ENCODE measurements at places on chromosomes 2 and 18.

DNA sequence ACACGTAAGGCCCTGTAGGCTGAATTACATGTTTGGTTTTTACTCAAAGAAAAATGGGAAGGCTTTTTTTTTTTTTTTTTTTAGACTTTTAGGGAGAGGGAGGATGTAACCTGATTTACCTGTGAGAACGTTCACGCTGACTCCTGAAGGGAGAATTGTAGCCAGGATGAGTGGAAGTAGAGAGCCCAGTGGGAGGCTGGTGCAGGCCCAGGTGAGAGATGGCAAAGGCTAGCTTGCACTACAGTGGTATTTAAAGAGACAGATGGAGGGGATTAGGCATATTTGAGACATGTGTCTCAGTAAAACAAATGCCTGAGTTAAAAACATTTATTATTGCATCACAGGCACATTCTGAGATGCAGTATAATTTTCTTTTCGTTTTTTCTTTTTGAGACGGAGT is 107.9 kb downstream of the CCDC85A start:
- DNase-seq: no peak

- DNase-seq: no peak
Measured at GRCh38 chr2:48738806-48739205, 16.7 kb downstream of the LHCGR start.

GRCh38 chr2:84912984-84913383 is 7.5 kb downstream of the TMSB10 start:
- no peak for DNase-seq

DNA sequence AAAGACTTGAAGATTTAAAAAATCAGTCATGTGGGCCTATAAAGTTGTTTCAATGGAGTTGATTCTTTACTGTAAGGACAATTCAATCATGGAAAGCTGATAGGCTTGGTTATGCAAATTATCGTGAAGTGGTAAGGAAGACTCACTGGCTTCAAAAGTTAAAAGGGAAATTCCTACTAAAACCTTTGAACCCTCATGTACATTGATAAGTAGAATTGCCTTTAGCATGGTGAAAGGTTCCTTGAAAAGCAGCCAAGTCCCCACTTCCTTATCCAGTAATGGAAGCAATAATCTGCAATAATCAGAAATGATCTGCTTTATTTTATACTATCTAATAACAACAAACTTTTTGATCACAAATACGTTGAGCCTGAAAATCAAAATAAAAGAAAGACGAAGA is 14.4 kb upstream of the CCL20 start:
- no peak for DNase-seq

GRCh38 chr2:176826984-176827668 is 385.5 kb upstream of the HNRNPA3 start:
- no peak for DNase-seq

GRCh38 chr2:40642237-40642636 is 190.3 kb upstream of the SLC8A1 start:
- DNase-seq: no peak

DNA sequence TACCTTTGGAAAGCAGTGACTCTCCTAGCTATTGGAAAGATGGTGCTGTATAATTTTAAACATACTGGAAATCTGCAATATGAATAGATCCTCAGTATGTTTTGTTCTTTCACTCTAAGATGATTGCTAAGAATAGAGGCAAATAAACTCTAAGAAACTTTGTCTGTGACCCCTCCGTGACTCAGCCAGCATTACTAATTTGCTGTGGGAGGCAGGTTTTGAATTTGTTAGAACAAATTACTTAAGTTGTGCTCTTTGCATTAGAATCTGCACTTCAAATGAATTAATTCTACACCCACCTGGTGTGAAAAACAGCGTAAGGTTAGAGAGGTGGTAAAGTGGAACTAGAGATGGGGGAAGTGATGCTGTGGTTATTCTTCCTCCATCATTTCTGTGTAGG is 142.2 kb downstream of the RAPGEF4 start:
- DNase-seq: no peak

DNA sequence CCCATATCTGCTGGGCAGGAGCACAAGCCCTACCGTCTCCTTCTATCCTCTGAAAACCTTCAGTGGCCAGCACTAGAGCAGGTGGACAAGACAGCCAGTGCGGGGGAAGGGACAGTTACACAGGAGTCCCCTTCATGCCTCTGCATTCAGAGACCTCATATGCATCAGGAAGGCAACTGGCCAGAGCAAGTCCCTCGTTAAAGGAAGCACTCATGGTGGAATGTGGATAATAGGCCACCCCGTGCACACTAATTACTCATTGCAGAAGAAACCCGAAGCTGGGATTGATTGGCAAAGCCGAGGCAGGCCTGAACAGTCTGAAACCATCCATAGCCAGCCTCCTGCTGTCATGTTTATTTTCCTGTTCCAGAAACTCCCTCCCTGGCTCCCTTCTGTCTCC is 11.2 kb downstream of the KIAA2012 start:
- DNase-seq: no peak

GRCh38 chr2:11305338-11305737 is 39.1 kb downstream of the ROCK2 start:
- DNase-seq: no peak

DNA sequence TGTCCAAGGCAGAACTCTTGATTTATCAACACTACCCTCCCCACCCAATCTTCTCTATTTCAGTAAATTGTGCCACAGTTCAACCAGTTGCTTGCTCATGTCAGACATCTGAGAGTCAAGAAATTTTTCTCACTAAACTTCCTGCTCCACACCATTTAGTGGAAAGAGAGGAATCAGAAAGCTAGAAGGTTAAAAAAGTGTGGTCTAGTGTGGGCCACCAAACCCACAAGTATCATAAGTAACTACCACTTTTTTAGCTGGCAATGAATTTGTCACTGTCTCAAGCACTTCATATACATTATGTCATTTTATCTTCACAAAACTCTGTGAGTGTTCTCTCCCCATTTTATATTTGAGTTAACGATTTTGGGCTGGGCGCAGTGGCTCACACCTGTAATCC is 16.6 kb upstream of the MSTN start:
- DNase-seq: no peak

DNA sequence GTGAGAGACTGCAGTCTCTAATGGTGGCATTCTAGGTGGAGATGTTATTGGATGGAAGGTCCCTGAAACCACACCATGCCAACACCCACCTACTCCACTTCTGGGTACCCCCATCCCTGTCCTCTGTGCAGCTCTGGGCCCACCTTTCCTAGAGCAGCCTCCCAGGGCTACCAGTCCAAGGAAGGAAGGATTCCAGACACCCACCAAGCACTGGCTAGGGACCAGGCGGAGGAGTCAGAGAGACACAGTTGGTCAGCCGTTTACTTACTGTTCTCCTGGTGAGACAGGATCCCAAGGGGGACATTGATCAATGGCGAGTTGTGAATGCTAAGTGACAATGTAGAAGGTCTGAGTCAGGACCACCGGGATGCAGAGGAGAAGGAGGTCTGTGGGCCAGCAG is 151.6 kb downstream of the TTC32 start:
- no peak for DNase-seq

DNA sequence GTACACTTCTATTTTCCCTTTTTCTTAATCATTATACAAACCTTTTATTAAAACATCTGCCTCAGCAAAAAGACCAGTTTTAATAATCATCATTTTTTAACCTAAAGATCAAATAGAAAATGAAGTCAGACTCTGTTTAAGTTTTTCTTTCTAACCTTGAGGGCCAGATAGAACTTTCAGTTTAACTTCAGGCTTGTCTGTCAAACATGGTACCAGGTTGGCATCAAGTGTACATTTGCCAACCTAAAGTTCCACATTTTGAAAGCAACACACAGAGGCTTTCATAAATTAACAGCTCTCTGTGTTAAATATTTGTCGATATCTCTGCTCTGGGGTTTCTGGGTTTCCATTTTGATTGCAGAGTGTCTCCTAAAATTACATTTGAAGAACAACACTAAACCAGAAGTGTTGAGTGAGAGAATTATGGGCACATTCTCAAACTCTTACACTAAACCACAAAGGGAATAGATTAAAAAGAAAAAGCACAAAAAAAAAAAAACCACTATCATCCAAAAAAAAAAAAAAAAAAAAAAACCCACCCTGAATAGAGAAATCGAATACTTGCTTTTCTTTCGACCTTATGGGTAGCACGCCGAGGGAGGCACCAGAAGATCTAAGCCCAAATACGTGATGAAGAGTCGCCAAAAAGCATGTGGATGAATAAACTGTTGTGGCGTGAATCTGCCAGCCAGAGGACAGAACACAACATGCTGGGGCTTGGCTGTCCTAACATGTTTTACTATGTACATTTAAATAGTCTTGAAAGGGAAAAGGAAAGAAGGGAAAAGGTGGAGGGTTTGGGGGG is 166.2 kb downstream of the TCF4 start:
- DNase-seq: no peak

DNA sequence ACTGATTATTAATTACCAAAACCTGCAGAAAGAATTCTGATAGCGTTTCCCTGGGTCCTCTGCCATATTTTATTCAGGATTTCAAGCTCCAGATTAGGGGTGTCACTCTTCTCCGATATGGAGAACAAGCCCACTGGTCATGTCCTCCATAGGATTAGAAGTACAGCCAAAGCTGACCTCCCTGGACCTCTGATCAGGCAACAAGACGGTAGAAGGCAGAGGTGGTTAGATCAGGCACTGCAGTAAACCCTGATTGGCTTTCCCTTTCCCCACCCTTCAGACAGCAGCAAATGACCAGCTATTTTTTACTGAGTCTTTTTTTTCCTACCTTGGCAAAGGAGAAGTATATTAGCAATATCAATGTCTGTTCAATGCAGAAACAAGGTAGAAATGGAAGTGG is 37.7 kb downstream of the SPC25 start:
- DNase-seq: no peak

DNA sequence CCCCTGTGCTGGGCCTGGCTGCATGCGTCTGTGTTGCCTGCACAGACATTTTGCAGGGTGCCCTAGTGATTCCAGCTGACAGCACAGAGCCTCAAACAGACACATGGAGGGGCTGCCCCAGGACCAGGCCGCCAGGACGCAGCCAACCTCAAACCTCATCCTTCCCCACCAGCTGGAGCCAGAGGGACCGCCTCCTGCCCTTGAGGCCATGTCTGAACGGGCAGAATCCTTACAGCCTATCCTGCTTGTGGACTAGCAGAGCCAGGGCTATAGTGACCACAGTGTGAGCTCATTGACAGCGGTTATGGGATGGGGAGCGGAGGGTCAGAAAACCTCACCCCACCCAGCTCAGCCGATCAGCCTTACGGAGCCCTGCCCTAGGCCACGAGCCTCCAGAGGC is 22.4 kb downstream of the ODC1 start:
- DNase-seq: no peak

- no peak for DNase-seq
Measured at GRCh38 chr18:13813271-13813849, 10.6 kb upstream of the MC5R start.

DNA sequence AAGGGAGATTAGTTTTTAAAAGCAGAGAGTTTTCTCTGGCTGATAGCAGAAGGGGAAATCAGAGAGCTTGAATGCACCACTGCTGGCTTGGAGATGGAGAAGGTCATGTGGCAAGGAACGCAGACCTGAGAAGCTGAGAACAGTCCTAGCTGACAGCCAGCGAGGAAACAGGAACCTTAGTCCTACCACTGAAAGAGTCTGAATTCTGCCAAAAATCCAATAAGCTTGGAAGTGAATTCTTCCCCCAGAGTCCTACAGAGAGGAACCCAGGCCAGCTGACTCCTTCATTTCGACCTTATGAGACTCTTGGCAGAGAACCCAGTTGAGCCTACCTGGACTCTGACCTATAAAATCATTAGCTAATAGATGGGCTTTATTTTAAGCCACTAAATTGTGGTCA is 371.9 kb upstream of the TNP1 start:
- no peak for DNase-seq

- no peak for DNase-seq
Measured at GRCh38 chr2:120793682-120794403, 58.2 kb downstream of the GLI2 start.

DNA sequence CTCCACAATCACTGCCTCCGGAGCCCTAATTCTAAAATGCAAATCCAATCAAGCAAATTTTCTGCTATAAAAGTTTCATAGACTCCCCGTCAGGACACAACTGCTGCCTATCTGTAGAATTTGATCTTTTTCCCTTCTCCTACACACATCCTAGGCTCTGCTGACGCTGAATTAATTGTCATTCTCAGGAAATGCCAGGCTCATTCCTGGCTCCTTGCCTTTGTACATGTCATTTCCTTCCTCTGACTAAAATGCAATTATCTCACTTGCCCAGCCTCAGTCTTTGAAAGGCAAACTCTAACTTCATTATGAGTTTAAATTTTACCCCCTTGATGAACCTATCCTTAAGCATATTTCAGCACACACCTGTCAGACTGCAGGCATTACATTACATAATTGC is 844.9 kb upstream of the CRIM1 start:
- no peak for DNase-seq

- no peak for DNase-seq
Measured at GRCh38 chr18:52829876-52830405, 489.9 kb downstream of the DCC start.

- no peak for DNase-seq
Measured at GRCh38 chr2:10517351-10518043, 69.4 kb upstream of the ODC1 start.

GRCh38 chr2:131126436-131126835 is 21.3 kb downstream of the PLEKHB2 start:
- no peak for DNase-seq

DNA sequence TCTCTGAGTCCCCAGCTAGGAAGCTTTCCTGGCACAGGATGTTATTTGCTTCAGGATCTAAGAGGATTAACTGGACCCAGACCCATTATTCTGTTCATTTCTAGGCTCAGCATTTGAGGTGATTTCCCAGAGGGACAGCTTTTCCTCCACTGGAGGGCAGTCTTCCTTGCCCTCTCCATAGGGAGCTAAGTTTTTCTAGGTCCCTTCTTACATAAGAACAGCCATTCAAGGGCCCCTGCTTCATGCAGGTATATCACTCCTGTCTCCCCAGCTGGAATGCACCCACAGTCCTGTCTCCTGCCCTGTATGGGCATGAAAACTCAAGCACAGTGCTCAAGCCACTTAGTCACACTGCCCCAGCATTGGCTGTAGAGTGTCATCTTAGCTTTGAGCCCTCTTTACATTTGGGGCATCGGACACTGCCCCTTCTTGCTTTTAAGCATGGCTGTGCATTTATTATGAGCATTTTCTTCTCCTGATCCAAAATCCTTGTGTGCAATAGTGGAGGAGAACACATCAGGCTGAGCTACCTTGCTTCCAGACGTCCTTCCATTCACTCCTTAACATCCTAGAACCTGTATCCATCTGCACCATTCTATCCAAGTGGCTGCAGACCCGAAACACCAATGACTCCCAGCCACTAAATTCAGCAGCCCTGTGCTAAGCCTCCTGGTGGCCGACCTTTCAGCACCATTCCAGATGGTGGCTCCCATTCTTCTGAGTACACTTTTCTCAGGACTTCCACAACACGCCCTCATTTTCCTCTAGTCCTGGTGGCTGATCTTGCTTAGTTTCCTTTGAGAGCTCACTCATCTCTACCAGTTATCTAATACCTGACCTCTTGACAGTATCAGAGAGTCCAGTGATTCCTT is 80.0 kb downstream of the COPS8 start:
- no peak for DNase-seq

DNA sequence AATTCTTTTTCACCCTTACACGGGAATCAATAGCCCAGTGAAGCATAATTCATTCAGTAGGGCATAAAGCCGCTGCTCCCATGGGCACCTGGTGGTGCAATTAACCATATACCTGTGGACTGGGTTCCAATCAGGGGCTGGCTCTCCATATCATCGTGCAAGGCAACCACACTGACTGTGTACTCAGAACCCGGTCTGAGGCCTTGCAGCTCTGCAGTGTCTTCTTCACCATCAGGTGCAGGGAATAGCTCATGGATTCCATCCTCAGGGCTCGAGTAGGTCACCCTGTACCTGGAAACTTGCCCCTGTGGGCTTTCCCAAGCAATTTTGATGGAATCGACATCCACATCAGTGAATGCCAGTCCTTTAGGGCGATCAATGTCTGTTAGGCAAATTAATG is 55.2 kb downstream of the FN1 start:
- no peak for DNase-seq

Measured in stimulated activated CD4-positive, alpha-beta T cell treated with anti-CD3 and anti-CD28 coated beads, Interleukin-15, amount 100 ng/mL, for 1 hour (primary cell).